ENCODE measurements at places on chromosomes 12 and 14.

DNA sequence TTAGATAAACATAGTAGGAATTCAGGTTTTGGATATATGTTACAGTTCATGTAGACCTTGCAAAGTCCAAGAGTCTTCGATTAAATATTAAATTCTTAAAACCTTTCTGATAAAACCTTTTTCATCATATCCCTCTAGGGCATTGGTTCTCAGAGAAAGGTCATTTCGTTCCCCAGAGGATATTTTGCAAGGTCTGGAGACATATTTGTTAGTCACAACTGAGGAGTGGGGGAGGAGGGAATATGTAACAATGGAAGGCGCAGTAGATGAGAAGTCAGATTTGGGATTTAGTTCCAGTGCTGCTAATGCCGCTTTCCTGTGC, 5.3 kb downstream of the TMEM253 start:
- DNase-seq, result no peak

DNA sequence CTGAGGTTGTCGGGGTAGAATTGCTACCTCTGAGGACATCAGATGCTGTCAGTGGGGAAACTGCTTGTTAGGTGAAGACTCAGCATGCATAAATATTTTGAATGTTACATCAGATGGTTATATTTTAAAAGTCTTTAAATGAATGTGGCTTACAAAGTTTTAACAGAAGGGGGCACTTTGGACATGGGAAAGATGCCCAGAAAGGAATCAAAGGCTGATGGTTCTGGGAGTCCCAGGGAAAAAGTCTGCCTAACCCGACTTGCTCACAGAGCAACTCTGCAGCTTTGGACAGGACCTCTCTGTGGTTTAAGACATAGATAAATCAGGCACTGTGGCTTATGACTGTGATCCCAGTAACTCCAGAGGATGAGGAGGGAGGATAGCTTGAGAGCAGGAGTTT, 474.9 kb downstream of the ATP23 start:
- no peak for DNase-seq

GRCh38 chr12:104422441-104422840, 34.3 kb upstream of the CHST11 start:
- DNase-seq, result no peak

DNA sequence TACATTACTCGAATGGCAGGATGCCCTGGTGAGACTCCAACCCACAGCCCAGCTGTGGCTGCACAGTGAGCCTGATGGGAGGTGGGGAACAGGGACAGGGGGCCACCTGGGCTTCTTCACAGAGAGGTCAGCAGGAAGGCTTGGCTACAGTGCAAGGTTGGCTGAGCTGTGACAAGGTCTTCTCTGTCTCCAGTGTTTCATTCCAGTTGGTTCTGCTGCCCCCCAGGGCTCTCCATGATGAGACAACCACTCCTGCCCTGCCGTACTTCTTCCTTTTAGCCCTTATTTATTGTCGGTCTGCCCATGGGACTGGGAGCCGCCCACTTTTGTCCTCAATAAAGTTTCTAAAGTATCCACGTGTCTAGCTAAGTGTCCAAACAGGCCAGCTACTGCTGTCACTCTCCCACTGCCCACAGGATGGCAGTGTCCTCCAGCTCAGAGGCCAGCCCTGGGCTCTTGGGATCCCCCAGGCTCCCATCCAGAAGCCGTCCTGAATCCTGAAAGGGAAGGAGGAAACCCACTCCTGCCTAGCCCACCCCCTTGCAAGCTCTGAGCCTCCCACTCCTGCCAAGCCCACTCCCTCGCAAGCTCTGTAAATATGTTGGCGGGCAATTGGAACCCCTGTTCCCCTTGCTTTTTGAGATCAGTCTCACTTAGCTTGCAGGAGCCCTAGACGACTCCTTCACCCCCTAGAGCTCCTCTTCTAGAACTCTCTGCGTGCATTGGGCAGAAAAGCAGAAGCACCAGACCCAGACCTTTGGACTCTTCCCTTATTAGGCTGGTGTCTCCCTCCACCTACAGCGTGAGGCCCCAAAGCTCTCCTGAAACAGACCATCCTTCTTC, 5.4 kb downstream of the C1QL4 start:
- DNase-seq, result no peak

GRCh38 chr14:61588419-61588901, 106.9 kb upstream of the HIF1A start:
- no peak for DNase-seq

GRCh38 chr14:73786636-73787485, 64.8 kb upstream of the PTGR2 start:
- peak; percentile 55 for DNase-seq

DNA sequence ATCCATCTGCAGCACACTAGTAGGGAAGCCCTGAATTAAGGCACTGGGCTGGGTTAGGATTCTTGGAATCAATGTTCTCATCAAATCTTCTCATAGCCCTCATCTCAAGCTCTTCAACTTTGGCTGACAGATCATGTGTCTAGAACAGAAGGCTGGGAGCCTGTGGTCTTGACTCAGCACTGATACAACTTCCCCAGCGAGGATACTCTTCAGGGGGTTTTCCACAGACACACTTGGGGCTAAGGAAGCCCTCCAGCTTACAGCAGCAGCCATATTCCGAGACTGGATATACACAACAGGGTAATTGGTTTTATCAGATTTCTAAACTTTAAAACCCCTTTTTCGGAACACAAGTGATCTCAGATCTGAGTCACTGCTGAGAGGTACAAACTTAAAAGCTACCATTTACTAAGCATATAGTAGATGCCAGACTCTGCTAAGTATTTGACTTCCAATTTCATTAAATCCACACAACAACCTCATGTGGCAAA, 3.5 kb downstream of the FMNL3 start:
- no peak for DNase-seq

- peak; percentile 39 for DNase-seq
Observed at GRCh38 chr14:91968280-91968679, 20.8 kb upstream of the FBLN5 start.

- no peak for DNase-seq
Observed at GRCh38 chr14:81176241-81176640, 44.5 kb downstream of the GTF2A1 start.

DNA sequence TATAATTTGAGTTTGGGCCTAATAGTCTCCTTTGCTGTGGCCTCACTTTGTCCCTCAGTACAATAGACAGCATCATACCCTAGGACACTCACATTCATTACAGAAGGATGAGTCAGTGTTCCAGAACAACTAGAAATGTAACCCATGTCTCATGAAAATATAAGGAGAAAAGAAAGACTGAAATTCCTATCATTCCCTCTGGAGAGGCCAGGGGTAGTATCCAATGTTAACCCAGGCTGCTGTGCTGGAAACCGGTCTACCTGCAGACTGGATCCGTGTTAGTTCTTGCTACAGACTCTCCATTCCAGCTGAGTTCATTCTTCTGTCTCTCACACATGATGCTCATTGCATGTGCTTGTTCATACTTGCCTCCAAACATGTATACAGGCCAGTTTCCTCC, 75.8 kb upstream of the HOXC13 start:
- DNase-seq, result no peak

DNA sequence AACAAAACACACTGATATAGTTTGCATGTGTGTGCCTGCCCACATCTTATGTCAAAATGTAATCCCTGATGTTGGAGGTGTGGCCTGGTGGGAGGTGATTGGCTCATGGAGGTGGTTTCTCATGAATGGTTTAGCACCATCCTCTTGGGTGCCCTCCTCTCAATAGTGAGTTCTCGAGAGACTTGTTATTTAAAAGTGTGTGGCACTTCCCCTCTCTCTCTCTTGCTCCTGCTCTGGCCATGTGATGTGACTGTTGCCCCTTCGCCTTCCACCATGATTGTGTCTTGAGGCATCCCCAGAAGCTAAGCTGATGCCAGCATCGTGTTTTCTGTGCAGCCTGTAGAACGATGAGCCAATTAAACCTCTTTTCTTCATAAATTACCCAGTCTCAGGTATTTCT, 454.1 kb upstream of the DCN start:
- DNase-seq, result no peak

DNA sequence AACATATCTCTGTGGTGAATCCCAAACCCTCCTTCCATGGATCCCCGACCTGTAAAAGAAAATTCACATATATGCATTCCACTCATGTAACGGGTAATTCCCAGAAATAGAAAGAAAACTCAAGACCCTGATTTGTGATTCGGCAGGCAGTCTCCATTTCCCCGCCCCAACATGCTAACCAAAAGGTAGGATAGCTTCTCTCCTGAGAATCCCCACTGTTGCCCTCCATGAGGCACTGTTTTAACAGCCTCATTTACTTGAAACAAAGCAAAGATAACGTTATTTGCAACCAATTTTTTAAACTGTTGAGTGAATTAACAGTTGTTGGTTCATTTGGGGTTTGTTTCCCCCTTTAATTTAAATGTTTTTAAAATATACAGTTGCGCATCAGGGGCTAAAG, 774 bp upstream of the SLC2A13 start:
- DNase-seq, result no peak

GRCh38 chr14:68660495-68660894, 132.4 kb downstream of the ZFP36L1 start:
- no peak for DNase-seq

DNA sequence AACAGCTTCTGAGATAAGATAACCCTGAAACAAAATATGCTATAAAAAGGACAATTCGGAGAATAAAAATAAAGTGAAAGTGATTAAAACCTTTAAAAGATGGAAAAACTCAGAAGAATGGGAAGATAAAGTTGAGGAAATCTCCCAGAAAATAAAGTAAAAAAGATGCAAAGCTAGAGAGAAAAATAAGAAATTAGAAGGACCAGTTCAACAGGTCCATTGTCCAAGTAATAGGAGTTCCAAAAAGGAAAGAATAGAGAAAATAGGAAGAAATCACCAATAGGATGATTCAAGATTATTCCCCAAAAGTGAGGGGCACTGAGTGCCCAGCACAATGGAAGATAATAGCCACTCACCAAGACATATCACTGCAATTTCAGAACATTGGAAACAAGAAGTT, 4.8 kb upstream of the PRPF40B start:
- DNase-seq, result no peak

DNA sequence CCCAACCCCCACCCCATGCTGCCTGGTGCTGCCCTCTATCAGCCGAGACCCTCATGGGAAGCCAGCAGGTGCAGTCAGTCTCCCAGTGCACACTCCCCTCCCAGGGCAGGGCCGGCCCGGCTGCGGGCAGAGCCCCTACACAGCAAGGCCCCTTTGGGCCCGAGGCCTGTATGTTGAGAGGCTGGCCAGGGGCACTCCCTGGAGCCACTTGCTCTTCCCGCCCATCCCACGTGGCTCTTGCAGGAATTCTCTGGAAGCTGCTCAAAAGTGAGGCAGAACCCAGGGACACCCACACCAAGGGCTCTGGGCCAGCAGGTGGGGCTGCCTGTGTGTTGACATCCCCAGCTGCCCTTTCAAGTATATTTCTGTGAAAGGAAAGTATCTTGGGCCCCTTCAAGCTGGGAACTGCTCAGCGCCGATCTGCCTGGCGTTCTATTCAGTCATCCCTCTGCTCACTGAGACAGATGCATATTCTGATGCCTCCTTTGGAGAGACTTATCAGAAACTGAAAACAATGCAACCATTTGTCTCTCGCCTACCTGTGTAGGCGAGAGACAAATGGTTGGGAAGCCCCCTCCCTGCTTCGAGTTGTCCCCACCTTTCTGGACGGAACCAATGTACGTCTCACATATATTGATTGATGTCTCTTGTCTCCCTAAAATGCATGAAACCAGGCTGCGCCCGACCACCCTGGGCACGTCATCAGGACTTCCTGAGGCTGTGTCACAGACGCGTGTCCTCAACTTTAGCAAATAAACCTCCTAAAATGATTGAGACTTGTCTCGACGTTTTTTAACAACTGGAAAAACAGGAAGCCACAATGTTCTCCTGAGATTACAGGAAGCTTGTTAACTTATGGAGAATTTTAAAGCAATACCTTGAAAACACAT, 6.0 kb downstream of the GPR132 start:
- DNase-seq, result peak; percentile 52

DNA sequence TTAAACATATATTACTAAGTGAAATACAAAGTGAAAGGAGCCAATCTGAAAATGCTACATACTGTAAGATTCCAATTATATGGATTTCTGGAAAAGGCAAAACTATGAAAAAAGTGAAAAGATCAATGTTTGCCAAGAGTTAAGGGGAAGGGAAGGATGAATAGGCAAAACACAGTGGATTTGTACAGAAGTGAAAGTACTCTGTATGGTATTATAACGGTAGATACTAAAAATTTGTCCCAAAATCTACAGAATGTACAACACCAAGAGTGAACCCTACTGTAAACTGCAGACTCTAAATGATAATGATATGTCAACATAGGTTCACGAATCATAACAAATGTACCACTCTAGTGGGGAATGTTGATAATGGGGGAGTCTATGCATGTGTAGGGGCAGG, 17.8 kb downstream of the EEA1 start:
- no peak for DNase-seq

DNA sequence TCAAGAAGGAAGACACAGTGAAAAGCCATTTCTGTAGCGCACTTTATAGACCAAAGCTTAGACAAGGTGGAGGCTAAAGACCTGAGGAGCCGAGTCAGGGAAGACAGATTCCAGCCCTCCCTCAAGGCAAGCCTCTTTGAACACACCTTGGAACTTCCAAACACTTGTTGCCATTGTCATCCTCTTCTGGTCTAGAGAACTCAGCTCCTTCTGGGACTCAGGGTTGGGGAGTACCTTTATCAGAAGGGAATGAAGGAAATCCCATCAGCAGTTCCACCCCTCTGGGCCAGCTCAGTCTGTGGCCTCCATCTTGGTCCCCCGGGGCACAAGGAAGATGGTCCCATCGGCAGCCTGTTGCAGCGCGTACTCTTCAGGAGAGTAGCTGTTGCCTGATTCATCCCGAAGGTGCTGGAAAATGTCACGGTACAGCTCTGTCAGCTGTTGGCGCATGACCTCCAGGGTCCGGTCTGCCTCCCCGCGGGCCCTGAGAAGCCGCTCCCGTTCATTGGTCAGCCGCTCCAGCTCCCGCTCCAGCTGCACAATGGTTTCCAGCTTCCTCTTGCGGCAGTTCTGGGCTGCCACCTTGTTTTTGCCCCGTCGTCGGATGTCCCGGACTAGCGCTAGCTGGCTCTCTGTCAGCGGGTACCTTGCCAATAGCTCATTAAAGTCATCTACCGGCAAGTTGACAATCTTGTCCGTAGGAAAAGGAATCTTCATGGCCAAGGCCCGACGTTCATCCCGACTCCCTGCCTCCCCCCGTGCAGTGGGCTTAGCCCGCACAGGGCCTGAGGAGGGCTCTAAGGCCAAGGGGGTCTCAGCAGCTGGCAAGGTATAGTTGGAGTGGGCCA, 8.5 kb downstream of the NFE2 start:
- DNase-seq, result no peak

DNA sequence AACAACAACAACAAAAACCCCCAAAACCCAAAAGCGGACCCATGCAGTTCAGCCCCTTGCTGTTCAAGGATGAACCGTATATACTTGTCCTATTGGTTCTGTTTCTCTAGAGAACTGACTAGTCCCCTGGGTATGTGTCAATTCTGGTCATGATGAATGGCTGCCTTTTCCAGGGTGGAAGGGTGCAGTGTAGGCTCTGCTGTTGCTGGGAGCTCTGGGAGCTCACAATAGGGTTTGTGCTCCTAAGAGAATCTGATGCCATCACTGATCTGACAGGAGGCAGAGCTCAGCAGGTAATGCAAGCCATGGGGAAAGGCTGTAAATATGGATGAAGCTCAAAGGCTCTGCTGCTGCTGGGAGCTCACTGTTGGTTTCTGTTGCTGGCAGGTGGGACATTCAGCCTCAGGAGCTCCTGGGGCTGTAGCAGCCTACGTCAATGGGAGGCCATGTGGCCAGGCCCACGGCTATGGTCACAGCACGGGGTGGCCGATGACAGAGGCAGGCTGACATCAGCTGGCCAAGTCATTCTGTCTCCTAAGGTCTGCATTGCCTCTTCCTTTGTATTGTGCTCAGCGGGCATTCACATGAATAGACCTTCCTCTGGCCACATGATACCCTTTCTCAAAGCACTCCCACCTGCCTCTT, 37.9 kb downstream of the DLK1 start:
- DNase-seq, result no peak

GRCh38 chr14:68723808-68724268, 69.0 kb downstream of the ZFP36L1 start:
- no peak for DNase-seq

All from CD8-positive, alpha-beta memory T cell (primary cell).